ENCODE measurements at places on chromosomes 13 and 19.

GRCh38 chr13:24147570-24147963 is 13.0 kb upstream of the SPATA13 start:
- no peak for DNase-seq

DNA sequence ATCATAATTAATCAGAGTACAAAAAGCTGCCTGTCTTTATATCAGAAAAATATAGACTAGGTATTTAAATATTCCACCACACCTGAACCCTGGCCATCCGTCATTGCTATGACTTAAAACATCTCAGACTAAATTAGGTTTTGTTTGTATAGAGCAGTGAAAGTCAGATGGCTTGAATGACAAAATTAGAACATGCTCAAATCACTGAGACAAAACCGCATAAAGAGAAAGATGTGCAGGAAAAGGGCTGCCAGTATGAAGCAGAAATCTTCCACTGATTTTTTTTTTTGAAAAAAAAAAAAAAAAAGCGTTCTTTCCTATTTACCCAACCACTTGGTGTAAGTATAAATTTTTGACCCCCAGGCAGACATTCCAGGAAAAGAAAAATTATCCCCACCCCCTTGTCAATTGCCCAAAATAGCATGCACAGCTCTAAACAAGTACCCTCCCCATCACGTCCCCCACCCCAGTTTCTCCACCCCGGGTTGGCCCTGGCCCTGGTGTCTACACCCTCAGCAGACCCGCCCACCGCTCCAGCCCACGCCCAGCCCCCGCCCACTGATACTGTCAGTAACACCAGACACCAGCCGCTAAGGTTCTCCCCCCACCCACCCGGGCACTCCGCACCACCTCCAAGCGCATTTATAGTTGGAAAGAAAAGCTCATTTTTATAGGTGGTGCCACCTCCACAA is 118.6 kb downstream of the URI1 start:
- DNase-seq, result no peak

DNA sequence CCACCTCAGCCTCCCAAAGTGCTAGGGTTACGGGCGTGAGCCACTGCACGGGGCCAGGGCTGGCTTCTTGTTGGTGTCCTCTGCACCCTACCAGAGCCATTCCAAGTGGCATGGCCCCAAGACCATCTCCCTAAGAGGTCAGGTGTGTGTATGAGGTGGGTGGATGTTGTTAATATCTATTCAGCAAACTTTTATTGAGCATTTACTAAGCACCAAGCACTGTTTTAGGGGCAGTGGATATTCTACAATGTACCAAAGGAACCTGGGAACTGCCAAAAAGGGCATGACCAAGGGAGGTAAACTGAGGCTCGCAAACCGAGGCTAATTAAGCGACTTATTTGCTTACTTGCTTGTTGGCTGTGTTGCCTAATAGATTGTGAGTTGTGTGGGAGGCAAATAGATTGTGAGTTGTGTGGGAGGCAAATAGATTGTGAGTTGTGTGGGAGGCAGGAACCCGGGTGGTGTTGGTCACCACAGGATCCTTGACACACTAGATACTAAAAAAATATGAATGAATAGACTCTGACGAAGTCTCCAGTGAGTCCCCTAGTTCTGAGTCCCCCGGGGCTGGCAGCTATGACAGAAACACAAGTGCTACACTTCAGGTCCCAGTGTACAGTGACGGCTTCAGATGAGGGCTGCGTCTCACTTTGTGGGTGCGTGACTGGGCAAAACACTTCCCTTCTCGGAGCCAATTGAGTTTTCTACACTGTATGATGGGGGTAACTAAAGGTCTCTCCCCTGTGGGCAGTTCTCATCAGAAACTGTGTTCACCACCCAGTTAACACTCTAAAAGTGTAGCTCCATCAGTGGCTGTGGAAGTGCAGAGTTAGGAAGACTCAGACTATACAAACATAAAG is 5.0 kb upstream of the BICRA start:
- no peak for DNase-seq

DNA sequence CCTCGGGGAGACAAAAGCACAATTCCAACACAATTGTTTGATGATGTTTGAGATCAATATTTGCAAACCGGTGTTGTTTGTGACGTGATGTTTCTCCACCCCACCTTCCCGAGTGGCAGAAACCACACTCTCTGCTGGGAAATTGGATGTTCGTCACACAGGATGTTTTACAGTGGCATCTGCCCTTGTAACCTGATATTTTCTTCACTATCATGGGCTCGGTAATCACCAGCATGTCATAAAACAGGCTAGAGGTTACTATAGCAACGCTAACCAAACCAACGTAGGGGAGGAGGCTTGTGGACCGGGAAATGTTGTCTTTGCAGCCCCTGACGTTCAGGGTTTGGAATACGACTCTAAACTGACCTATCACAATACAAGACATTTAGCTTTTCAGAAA is 454.5 kb downstream of the IRS2 start:
- no peak for DNase-seq

GRCh38 chr13:31880851-31881494 is 141.6 kb downstream of the RXFP2 start:
- no peak for DNase-seq

- DNase-seq, result no peak
These were observed 22.8 kb upstream of the CEACAM20 start for GRCh38 chr19:44552324-44552723.

DNA sequence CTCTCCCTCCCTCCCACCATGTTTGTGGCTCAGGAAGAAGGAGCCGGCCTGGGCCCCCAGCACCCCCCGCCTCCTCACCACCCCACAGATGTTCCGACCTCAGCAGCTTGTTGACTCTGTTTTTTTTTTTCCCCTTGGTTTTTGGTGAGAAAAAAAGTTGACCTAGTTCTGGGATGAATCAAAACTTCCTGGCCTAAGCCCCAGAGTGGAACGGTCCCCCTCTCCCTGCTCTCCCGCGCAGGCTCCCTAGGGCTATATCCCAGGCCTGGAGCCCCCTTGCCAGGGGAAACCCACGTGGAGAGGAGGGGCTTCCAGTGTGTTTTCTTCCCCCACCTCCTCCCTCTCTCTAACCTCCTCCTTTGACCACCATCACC is 4.0 kb downstream of the COL5A3 start:
- no peak for DNase-seq

GRCh38 chr13:48265217-48265815 is 32.3 kb downstream of the ITM2B start:
- no peak for DNase-seq

DNA sequence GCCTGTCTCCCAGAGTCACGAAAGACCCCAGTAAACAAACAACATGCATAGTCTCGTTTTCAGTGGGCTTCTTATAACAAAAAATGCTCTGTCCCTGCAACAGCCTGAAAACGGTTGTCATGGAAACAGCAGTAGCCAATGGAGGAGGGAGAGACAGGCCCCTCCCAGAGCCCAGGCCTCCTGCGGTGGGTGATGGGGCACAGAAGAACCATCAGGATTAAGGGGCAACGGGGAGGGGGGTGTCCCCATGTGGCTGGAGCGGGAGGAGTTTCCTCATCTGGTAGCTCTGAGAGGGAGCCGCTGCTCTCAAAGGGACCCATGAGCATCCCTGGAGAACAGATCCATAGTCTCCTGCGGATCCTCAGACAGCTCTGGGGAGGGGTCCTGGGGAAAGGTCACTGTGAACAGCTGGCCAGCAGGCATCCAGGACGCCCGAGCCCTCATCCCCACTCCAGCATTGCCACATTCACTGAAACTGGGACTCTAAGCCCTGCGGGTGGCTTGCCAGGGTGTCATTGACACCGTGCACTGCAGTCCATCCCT is 37.5 kb upstream of the PNMA8B start:
- no peak for DNase-seq

GRCh38 chr19:33241530-33242101 is 16.0 kb upstream of the SLC7A10 start:
- no peak for DNase-seq

DNA sequence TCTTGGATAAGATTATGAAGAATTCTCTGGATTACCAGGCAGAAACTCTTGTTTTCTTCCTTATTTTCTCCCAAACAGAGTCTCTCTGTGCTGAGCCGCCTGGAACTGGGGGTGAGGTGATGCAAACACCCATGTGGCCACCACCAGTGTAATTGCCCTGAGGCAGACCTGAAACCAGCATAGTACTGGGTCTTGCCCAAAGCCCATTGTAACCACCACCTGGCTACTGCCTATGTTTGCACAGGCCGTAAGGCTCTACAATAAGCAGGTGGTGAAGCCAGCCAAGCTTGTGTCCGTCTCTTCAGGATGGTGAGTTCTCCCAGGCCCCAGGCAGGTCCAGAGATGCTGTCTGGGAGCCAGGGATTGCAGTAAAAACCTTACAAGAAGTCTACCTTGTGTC is 18.9 kb upstream of the KBTBD7 start:
- no peak for DNase-seq

DNA sequence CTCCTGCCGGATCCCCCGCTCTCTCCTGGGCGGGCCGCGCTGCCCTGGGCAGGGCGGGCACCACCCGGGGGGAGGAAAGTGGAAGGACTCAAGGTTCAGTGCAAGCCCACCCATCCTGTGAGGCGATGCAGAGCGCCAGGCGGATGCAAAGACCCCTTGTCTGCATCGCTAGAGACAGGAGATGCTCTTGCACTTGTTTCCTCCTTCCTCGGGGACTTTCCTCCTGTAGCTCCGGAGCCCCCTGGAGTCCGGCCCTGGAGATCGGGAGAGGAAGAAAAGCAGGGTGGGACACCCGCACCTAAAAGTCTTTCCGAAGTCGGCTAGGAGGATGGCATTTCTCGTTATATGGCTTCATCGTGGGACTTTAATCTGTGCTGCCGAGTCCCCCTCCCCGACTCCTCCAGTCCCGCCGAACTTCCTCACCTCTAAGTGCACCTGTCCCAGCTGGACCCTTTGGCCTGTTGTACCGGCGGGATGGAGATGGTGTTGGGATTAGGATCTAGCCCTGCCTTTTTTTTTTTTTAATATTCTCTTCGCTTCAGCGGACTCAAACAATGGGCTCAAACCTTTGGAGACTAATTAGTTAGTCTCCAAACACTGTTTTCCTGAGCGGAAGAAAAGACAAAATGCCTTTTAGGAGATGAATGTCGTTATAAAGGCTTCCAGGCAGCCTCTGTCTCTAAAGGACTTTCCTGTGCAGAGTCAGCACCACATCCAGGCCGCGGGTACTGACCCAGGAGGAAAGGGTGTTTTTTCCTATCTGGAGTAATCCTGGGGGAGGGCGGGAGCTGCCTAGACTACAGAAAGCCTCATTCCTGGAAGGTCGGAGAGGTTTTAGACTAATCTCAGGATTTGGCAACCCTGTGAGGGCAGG is 725 bp downstream of the FAM124A start:
- DNase-seq, result no peak

DNA sequence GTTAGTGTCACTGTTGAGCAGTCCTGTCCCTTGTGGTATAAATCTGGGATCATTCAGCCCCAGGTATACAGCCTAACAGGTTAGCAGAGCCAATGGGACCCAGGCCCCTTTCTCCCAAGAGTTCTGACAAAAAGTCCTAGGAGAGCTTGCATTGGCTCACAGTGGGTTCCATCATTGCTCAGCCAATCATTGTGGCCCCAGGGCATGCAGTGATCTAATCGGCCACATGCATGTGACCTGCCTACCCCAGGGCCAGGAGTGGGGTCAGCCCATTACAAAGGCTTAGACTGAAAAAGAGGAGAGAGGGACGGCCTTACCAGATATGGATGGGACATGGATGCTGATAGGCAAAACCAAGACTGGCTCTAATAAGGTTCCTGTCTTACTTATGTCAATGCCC is 41.1 kb downstream of the SPTBN4 start:
- no peak for DNase-seq

GRCh38 chr19:6011206-6011605 is 33.3 kb upstream of the RANBP3 start:
- no peak for DNase-seq

DNA sequence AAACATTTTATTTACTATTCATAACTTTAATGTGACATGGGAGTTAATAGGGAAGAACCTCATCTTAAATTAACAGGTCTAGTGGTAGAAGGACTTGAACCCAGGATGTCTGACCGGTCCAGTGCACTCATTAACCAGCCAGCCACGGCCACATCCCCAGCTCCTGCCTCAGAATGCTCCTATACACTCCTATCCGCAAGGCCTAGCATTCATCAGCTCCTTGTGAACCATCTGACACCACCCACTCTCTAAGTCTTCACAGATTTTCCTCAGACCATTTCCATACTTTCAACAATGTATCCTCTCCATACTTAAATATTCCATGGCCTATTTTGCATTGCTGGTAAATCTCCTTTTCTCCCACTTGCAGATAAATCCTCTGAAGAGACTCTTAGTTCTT is 98.3 kb downstream of the KLF12 start:
- DNase-seq, result no peak
